NCI-H1417 treated with DMSO at 0.1 percent for 48 hours (cell line): ENCODE measurements at places on chromosomes 7 and 10.

DNA sequence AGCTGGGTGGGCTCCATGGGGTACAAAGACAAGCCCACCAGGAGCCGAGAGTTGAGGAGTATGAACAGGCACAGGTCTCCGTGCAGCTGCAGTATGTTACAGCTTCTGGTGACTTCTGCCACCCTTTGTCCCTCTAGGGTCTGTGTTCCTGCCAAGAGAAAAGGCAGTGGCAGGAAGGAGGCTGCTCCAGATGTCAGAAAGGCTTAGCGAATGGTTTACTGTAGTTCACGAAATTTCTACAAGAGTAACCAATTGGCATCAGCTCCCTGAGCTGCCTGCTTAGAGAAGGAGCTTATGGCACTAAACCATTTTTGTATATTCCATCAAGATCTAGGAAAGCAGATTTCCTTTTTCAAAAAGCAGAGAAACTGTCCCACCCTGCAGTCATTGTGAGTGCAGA is 48.2 kb upstream of the TMEM72 start:
- DNase-seq, result no peak

- DNase-seq, result no peak
These were observed 22.9 kb upstream of the NEBL start for GRCh38 chr10:20920061-20920460.

DNA sequence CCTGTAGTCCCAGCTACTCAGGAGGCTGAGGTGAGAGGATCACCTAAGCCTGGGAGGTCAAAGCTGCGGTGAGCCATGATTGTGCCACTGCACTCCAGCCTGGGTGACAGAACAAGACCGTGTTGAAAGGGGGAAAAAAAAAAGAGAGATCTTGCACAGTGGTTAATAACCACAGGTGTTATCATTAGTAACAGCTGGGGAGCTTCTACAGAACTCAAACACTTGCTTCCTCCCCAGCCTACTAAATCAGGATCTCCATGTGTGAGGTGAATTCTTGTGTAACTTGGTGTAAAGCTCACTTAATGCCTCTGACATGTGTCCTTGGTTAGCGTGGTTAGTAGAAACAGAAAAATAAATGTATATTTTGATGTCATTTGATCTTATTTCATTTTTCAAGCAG is 43.9 kb upstream of the BMS1 start:
- no peak for DNase-seq

DNA sequence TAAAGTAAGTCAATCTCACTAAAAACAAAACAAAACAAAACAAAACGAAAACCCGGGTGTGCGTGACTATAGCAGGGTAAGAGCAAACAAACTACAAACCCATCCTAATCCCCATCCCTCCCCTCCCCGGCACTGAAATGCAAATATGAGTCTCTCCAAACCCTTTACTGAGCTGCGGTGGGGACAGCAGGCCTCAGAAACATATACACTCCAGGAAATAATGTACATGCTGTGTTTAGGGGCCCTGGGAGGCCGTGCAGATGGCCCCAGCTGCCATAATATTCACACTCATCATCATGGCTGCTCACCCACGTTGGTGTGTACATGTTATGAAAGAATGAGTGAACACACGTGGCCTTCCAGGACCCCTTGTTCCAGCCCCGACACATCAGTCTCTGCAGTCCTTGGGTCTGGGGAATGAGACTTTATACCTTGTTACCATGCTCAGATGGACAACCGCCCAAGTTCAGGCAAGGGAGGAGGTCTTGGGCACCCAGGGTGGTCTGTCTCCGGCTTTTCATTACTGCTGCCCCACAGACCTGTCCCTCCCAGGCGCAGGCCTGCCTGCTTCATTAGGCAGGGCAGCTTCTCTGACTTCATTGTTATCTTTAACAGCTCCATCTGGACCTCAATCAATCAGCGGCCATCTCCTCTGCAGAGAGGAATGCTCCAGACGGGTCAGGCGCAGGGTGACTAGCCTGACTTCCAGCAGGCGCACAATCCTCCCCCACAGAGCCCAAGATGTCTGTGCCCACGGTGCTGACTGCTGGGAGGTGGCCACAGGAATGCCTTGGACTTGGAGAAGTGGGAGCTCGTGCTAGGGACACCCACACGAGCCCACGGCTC is 20.6 kb downstream of the HSPA12A start:
- DNase-seq, result no peak

DNA sequence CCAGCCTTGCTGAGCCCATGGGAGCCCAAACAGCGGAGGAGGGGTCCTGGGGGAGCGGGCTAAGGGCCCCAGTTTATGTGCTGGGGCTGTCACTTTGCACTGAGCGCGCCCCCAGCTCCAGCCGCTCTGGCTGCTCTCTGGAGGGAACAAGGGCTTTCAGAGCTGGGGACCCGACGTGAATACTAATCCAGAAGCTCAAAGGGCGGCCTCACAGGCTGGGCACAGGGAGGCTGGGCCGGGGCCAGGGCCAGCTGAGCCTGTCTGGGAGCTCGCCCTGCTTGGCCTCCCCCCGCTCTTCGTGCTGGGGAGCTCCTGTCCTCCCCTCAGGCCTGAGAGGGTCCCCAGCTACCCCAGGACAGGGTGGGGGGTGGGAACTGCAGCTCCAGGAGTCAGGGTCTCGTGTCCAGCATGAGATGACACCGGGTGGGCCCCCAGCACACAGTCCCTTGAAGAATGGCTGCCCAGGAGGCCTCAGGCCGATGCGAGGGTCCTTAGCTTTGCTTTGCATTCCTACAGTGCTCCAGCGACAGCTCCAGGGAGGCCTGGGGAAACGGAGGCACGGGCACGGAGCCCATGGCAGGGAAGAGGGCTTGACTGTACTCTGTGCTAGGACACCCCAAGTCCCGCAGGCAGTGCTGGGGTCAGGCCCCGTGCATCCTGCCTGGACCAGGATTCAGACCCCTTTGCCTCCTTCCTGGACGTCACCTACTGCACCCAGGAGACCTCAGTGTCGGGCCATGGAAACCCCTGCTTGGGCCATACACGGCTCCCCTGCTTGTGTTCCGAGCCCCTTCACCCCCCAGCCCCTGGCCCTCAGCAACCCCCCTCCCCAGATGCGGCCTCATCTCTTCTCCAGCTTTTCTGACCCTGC is 5.8 kb upstream of the AMZ1 start:
- DNase-seq, result no peak

DNA sequence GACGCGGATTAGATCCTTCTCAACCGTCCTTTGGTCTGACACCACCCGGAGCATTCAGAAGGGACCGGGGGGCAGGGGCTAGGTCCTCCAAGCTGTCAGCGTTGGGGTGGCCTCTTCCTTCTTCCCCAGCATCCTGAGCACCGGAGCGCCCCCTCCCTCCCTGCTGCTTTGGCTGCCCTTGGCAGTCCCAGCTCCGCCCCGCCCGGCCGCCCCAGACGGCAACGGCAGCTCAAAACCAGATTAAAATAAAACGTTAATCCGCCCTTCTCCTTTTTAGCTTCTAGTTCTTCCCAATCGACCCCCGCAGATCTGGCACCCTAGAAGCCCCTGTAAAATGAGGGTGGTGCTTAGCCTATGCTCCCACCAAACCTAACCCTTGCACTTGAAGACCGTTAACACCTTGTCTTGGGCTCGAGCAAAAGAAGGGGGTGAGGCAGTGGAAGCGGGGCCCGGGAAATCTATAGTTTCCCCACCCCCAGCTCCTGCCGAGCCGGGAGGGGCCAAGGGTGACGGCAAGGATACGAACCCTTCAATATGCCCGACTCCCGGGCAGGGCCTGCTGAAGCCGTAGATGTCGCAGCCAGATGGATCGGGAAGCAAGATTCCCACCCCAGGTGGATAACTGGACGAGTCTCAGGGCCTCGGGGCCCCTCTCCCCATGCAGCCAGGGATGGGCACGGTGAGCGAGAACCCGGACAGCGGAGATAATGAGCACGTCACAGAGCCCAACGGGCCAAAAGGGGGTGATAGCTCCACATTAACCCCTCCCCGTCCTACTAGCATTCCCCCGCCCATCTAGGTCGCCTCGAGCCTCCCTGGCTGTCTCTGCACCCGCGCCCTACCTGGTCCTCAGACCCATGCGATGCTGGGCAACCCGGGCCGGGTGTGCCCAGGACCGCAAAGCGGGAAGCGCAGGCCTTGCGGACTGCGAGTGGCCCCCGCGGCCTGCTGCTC is 169.7 kb downstream of the NRF1 start:
- DNase-seq, result no peak

- no peak for DNase-seq
These were observed 97.0 kb upstream of the DDC start for GRCh38 chr7:50662041-50662694.

GRCh38 chr10:44368637-44369036 is 16.3 kb downstream of the CXCL12 start:
- no peak for DNase-seq

DNA sequence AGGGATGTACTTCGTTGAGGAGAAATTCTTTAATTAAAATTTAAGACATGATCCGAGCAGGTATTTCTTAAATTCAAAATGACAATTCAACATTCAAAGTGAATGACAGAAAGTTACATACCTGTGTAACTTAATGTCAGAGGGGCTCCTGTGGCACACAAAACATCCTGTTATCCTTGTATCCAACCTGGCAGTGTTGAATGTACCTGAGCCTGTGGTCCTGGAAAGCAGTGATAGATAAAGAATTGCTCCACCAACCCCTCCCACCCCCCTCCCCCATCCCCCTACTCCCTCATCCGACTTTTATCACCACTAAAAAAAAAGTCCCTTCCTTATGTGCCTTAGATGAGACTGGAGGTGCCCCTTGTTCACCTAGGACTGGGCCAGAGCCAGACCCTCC is 119.4 kb upstream of the ADCY1 start:
- no peak for DNase-seq

DNA sequence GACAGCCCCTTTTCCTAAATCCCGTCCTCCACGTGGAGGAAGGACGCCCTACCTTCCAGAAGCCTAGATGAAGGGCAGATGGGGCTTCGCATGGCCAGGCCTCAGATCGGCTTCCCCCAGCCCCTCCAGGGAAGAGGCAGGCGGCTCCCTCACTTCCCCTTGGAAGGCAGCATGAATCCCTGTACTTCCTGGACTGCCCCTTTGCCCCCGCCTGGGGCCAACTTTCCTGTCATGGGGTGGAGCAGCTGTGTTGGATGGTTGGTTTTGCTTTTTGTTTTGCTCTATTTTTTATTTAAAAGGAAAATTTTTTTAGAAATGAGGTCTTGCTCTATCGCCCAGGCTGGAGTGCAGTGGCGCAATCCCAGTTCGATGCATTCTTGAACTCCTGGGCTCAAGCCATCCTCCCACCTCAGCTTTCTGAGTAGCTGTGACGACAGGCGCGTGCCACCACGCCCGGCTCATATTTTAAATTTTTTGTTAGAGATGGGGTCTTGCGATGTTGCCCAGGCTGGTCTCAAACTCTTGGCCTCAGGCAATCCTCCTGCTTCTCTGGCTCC is 27.2 kb downstream of the GTF2IRD1 start:
- no peak for DNase-seq

- no peak for DNase-seq
These were observed 198.1 kb downstream of the ADARB2 start for GRCh38 chr10:1539216-1539615.

- DNase-seq, result no peak
These were observed 4.4 kb downstream of the PTPRE start for GRCh38 chr10:127911218-127911866.

DNA sequence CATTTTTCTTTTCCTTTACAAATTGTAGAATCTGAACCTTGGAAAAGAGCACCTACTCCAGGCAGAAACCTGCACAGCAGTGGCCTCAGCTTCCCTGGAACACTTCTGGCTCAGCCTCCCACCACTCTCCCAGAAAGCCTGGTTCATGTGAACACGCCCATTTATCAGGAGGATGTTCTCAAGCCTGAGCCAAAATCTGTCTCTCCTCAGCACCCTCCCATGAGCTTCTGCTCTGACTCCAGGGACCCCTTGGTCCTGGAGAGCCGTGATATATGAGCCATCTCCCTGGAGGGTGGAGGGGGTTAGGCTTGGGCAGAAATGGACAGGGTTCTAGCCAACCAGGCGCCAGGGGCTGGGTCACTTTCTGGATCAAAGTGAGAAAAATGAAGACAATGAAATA is 10.1 kb downstream of the GDF2 start:
- no peak for DNase-seq

DNA sequence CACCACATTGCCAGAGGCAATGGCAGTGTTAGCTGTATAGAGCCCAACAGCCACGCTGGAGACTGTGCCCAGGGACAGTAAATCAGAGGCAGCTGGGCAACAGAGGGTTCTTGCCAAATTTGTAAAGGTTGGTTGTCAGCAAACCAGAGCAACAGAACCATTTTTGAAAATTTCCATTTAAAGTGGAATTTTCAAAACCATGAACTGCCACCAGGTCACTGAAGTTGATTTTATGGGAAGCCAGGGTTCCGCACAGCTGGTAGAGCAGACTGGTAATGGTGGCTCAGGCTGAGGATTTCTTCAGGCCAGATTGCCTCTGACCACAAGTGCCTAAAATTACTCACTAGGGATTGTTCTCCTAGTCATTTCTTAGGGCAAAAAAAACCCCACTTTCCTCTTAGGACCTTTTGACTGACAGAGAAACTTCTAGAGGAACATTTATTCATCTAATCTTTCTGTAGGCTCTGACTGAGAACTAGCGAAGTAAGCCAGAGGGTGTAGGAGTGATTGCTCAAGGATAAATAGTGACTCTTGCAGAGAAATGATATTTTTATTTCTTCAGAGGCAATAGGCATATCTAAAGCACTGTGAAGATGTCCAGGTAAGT is 342.4 kb downstream of the BBS9 start:
- no peak for DNase-seq

DNA sequence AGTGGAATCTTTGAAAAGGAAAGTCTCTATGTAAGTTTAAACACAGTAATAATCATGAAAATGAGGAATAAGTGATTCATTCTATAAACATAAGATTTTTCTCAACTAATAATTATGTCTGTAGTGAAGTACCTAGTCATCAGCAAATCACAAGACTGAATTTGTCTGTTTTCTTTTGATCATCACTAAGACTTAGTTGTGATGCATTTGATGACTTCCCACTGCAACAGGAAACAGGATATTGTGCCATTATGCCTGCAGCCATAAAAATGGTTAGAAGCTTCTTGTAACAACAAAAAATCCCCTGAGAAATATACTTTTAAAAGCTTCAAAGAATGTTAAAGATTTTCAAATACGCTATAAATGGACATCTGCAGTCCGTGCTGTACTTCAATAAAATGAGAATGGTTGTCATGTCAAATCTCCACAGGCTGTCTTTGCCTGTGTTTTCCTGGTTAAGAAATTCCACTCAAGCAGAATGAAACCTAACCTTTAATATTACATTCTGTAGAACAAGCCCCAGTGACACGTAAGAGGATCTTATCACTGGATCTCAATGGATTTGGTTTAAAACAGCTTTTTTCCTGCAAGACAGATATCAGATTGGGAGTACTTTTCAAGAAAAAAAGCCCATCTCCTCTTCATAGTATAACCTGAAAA is 1262.3 kb upstream of the PHF14 start:
- no peak for DNase-seq
